Activated T-helper 1 cell treated with anti-CD3 and anti-CD28 coated beads, Interleukin-2, amount 50 U/mL, for 16 hours (primary cell): ENCODE measurements at places on chromosomes 3 and 15.

DNA sequence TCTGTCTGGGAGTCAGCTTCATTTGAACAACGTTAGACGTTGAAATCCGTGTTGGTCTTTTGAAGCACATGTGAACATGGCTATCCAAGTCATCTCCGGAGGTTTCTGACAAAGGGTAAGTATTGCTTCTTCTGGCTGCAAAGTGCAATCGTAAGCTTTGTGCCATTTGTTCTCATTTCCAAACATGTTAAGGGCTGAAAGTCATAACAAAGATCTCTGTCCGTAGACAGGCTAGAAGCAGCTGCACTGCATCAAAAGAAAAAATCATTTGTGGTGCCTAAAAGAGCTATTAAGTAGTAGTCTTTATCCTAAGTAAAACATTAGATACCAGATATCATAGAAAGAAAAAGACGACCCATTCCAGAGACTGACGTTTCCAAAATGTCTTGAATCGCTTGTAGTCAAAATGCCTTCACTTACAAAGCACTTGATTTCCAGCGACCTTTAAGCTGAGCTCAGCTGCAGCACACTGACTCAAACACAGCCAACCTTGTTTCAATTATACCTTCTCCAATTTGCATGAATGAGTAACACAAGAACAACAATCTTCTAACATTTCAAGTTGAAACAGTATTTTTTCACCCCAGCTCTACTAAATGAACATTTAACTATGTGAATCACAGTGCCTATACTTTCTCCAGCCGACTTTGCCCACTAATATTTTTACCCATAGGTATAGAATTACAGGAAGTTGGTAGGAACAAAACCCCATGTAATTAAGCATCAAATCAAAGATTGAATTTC is 76.6 kb downstream of the NEDD4 start:
- no peak for DNase-seq

DNA sequence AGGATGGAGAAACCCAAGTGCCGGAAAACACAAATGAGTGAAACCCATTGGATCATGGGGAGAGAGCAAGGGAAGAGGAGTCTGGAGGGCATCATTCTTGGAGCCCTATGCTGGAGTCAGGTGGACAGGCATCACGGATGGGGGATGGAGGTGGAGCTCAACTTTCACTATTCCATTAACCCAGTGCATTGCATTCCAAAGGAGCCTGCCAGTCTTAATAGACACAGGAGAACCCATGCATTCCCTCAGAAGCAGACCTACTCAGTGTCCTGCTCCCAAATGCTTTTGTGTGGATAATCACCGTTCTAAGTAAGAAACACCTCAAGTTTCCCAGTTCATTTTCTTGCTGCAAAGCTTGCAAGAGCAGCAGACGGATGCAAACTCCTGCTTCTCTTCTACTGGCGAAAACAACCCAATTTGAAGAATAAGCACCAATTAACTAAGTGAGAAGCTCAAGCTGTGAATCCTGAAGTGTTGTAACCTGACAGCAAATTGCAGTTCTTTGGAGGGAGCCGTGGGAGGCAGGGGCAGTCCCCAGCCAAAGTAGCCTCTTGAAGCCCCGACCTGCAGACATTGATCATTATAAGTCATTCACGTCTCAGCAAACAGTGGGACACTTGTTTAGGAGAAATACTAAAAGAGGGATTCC is 25.3 kb downstream of the SEMA5B start:
- DNase-seq, result no peak

GRCh38 chr15:26889298-26889898 is 22.5 kb downstream of the GABRA5 start:
- no peak for DNase-seq

DNA sequence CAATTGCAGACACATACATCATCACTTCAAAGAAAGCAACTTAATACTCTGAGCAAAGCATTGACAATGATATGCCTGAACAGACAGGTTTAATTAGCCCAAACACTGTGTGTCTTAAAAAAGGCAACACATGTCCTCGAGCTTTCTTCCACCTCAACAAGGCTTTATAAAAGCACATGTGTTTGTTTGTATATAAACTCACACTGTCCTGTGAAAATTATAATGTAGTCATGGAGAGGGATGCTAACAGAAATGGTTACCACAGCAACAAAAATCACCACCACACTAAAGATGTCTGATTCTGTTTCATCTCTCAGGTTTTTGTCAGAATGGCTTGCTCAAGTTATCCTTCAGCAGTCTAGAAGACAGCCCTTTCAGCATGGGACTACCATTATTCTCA is 314.7 kb downstream of the MAGI1 start:
- no peak for DNase-seq

DNA sequence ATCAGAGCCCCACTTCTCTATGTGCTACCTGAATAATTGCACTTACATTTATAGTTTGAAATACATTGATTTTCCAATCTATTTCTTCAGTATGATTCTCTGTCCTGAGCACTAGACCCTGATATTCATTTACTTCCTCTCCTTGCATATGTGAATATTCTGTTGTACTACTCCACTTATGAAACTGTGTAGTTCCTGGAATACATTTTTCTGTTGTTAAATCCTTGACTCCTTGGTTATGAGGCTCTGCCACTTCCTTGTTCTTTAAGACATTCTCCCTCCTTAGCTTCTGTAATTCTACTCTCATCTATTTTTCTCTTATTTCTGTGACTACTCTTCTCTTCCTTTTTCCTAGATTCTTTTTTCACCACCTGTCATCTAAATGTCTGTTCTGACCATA is 12.9 kb upstream of the MGA start:
- DNase-seq, result no peak

DNA sequence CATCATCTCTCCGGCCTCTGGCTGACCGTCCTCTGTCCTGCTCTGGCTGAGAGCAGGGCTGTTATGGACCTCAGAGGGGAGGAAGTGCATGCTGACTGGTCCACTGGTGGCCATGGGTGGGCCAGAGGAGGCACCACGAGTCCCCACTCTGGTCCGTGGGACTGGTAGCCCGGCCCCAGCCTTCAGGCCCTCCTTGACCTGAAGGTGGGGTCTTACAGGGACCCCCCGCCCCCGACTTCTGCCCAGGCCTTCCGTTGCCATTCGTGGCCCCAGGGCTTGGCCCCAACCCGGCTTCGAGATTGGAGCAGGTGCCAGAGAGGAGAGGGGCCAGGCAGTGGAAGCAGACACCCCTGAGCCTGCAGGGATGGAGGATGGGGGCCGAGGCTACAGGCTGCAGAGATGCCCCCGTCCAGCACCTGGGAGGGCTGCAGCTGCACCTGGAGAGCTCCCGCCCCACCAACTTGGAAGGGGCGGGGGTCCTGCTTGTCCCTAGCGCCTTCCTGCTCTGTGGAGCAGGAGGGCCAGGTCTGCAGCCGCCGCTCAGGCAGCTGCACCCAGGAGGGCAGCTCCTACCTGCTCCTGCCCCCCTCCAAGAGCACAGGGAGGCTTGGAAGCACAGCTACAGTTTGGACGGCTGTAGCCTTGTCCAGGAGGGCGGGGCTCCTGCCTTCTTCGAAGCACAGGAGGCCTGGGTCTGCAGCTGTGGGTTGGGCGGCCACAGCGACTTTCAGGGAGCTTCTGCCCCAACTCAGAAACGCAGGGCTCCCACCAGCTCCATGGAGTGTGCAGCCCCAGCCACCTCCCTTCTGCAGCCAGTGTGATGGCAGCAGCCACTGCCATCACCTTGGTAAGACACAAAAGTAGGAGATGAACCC is 142.5 kb downstream of the KLF13 start:
- no peak for DNase-seq

DNA sequence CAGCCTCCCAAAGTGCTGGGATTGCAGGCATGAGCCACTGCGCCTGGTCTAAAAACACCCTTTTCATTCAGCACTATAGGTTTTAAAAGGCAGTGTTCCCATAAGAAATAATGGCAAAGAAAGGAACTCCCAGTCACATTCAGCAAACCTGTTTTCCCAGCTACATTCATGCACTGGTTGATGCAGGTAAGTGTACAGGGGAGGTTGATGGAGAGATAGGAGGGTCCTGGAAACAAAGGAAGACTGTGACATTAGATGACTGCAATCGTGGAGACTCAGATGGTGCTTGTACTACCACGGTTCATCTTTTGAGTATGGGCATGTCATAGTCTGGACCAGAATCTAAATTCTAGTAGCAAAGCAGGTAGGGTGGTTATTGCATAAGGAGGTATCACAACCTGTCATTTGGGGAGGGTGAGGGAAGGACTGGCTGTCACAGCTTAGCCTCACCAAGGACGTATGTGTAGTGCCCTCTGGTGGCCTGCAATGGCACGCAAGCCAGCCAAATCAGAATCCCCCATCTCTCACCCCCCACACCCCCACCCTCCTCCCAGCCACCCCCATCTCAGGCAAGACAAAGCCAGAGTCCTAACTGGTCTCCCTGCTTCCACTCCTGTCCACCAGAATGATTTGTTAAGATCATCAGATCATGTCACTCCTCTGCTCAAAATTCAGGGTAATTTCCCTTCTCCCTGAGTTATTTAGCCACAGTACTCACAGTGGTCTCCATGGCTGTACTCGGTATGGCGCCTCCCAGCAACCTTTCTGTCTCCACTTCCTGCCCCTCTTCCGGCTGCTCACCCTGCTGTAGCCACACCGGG is 28.8 kb upstream of the UBL7 start:
- DNase-seq, result peak; percentile 54

GRCh38 chr15:69515508-69515907 is 62.9 kb downstream of the RPLP1 start:
- no peak for DNase-seq

GRCh38 chr15:89299896-89300295 is 34.7 kb downstream of the POLG start:
- DNase-seq, result no peak

DNA sequence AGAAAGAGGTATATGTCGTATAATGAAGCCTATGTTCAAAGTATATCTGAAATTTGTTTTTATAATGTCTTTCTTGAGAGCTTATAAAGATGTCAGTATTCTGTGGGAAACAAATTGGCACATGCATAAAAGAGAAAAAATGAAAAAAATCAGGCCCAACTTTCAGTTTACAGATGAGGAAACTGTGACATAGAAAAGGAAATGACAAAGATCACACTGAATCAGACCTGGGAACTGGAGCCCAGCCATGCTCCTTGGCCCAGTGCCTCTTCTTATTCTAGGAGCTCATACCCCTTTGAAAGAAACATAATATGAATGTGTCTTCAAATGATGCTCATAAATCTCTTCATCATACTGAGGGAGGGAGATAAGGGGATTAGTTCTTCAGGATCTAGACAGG is 48.4 kb downstream of the TMEM44 start:
- DNase-seq, result no peak

GRCh38 chr15:72796515-72797337 is 13.2 kb upstream of the ADPGK start:
- DNase-seq, result no peak

DNA sequence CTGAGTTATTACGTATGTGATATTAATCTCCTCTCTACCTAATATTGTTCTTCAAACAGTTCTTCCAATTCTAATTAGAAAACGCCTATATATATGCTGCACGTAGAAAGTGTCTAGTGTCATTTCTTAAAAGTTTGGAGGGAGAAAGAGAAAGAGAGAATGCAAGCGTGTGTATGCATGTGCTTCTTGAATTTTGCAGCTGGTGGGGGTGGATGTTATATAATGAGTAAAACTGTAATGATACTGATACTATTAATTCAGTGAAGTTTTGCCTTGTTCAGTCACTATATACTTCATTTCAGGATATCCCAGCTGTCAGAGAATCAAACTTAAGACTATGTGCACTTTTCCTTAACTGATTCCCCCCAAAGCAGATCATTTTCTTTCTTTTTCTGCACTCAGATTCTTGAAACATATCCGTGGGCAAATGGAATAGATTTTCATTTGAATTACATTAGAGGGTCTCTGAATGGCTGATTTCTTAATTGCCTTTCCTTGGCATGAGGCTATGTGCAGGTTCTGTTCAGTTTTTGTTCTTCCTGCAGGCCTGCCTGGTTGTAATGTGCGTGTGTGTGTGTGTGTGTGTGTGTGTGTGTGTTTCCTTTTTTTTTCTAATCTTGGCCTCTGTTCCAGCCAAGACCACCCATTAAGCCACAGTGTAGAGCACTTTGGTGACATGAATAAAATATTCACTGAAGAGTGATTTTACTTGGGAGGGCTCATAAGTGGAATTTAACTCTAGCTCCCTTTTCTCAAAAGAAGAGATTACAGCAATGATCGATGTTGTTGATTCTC is 617.5 kb downstream of the RBMS3 start:
- DNase-seq, result no peak

- no peak for DNase-seq
Measured at GRCh38 chr3:194318511-194319161, 32.5 kb downstream of the CPN2 start.

DNA sequence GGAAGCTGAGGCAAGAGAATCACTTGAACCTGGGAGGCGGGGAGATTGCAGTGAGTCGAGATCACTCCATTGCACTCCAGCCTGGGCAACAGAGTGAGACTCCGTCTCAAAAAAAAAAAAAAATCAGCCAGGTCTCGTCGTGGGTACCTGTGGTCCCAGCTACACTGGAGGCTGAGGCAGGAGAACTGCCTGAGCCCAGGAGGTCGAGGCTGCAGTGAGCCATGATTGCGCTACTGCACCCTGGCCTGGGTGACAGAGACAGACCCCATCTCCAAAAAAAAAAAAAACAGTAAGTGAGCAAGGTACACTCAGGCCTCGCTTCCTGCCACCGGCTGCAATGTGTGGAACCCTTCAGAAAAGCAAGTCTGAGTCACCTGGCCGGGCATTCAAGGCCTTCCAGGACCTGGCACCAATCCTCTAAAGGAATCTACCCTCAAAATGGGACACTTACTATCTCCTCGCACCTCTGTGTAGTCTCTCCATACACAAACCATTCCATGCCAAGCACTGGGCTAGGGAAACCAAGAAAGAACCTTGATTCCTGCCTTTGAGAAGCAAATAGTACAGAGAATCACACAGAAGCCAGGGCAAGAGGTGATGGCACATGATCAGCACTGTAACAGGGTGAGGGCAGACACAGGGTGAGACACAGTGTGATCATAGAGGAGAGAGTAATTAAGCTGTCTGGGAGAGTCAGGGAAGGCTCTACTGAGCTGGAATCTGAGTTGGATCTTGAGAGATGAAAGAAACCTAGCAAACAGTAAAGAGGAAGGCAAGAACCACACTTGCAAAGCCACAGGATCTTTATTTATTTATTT is 9.7 kb downstream of the SCAMP2 start:
- DNase-seq, result no peak

DNA sequence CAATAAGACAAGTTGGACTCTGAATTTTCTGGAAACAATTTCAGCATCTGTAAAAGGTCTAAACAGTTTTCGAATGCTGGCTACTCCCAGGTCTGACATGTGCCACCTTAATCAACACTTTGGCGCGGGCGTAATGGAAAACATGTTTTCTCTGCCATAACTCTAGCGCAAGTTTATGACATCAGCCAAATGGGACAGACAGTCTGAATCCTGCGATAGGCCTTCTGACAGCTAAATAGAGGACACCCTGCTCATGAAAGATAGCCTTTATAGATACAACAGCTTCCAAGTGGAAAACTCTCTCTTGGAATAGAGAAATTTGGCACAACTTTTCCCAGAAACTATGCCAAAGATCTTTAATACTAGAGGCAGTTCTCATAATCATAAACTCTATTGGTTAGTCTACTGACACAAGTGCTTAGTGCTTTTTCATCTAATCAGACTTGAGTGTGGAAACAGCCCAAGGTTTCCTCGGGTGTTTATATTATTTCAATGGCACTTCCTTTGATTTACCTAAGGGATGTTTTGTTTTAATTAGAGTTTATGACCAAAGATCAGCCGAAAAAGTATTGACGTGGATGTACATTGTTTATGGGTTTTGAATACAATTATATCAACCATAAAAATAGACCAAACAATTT is 120.1 kb upstream of the DPH6 start:
- no peak for DNase-seq
